Left hindlimb (tissue), 1 donor: ENCODE measurements at places on chromosomes 4 and X.

GRCh38 chr4:20393486-20394100 is 141.9 kb downstream of the SLIT2 start:
- no peak for DNase-seq

DNA sequence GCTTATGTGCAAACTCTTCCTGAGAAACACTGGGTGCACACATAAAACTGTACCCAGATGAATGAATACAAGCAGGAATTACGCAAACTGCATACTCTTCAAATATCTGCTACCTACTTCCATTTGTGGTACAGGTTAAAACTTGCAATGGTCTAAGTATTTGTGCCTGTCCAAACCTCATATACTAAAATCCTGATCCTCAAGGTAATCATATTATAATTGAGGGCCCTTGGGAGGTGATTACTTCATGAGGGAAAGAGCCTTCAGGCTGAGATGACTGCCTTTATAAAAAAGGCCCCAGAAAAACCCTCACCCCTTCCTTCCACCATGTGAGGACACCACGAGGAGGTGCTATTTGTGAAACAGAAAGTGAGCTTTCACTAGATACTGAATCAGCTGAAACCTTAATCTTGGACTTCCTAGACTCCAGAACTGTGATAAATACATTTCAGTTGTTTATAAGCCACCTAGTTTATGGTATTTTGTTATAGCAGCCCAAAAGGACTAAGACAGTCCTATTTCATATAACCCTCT is 1977.2 kb downstream of the PCDH7 start:
- no peak for DNase-seq

GRCh38 chrX:41350976-41351569 is 17.1 kb downstream of the DDX3X start:
- no peak for DNase-seq

- DNase-seq = no peak
Observed at GRCh38 chr4:155521382-155521781, 144.6 kb upstream of the MAP9 start.

GRCh38 chr4:112266823-112267222 is 18.9 kb downstream of the TIFA start:
- DNase-seq = no peak

DNA sequence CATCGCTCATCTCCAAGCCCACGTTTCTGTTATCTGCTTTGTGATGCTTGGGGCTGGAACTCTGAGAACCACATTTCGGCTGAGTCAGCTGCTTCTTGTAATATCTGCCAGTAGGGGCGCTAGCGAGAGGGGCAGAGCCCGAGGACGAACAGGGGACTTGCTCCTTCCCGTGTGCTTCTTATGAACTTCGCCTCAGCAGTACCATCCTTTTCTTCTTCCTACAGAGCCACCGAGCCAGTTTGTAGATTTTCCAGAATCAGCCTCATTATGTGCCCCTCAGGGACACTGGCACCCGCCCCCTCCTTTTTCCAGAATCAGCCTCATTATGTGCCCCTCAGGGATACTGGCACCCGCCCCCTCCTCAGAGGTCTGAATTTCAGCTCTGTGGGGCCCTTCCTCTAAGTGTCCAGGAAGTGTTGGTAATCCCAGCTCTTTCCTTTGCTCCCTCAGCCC is 441.7 kb upstream of the RASGEF1B start:
- peak; percentile 40 for DNase-seq

GRCh38 chr4:101331017-101331416 is 16.3 kb downstream of the PPP3CA start:
- no peak for DNase-seq

- no peak for DNase-seq
Observed at GRCh38 chr4:119260528-119260927, 48.0 kb downstream of the USP53 start.

GRCh38 chr4:176721459-176721858 is 71.3 kb downstream of the VEGFC start:
- no peak for DNase-seq

DNA sequence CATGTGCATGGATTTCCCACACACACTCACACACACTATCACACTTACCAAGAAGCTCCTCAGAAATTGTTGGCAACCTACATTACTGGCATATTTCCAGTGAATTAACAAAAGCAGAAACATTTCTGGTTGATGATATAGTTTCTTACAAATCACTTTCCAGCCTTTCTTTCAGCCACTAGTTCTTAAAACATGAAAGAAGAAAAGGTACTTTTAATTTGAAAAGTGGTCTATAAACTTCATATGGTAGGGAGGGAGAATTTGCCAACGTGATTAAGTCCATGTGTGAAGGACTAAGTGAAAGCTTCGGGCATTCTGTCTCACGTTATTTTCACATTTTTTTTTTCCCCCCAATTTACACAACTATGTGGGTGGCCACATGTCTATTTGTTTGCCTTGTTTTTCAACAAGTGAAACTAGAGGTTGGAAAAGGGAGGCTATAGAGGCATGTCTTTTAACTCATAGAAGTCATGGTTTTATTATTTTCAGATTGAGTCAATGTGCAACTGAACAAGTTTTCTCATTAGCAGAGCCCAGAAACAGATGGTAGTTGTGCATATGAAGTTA is 832.1 kb upstream of the INTU start:
- DNase-seq = no peak

- no peak for DNase-seq
Observed at GRCh38 chr4:189299706-189300105, 641.0 kb upstream of the FRG1 start.
